Foreskin fibroblast (primary cell): ENCODE measurements at places on chromosomes 2 and 18.

DNA sequence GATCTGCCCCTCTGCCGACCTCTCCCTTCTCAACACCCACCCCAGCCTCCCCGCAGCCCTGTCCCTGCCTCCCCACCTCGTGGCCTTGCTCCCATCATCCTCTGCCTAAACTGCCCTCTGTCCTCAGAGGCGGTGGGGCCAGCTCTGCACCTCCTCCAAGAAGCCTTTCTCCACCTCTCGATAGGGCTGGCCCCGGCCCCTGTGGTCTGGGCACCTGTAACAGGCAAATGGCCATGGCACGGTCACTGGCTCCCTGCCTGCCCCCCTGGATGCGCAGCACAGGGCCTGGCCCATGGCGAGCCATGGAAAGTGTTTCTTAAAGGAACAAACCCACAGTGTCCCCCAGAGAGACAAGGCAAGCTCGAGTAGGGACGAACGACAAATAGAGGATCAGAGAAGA is 42.0 kb downstream of the MYO7B start:
- no peak for DNase-seq

- DNase-seq, result peak; percentile 62
Measured at GRCh38 chr2:149617476-149617875, 29.9 kb upstream of the MMADHC start.

GRCh38 chr2:237429753-237430152 is 15.8 kb upstream of the COL6A3 start:
- DNase-seq, result peak; percentile 31

GRCh38 chr2:125254010-125254409 is 1228.9 kb downstream of the CNTNAP5 start:
- no peak for DNase-seq

GRCh38 chr18:23092121-23092520 is 43.2 kb upstream of the CABLES1 start:
- no peak for DNase-seq

- DNase-seq, result no peak
Measured at GRCh38 chr2:105329197-105329554, 359 bp downstream of the TGFBRAP1 start.

- DNase-seq, result peak; percentile 63
Measured at GRCh38 chr2:100821255-100821910, 1.4 kb downstream of the NPAS2 start.

- DNase-seq, result no peak
Measured at GRCh38 chr2:232142049-232142448, 180.5 kb downstream of the DIS3L2 start.

DNA sequence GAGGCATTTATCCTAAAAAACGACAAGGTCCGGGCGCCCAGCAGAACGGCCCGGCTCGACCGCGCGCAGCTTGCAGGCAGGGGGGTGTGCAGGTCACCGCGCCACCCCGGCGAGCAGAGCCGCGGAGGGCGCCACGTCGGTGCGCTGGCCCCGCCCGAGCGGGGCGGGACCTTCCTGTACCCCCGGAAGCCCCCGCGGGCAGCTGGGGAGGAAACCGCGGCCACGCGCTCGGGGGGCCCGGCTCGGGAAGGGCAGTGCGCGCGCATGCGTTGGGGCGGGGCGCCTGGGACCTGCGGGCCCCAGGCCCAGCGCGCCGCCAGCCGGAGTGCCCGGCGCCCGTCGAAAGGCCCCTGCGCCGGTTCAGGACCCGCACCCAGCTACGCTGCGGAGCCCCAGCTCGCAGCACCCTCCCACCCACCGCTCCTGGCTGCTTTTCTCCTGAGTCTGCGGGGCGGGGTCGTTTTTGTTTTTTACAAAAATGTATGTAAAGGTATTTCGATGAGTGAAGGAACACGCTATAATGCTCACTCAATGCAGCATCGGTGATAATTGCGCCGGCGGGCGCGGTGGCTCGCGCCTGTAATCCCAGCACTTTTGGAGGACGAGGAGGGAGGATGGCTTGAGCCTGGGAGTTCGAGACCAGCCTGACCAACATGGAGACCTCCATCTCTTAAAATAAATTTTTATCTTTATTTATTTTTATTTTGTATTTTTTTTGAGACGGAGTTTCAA is 47.7 kb upstream of the POMC start:
- peak; percentile 86 for DNase-seq

DNA sequence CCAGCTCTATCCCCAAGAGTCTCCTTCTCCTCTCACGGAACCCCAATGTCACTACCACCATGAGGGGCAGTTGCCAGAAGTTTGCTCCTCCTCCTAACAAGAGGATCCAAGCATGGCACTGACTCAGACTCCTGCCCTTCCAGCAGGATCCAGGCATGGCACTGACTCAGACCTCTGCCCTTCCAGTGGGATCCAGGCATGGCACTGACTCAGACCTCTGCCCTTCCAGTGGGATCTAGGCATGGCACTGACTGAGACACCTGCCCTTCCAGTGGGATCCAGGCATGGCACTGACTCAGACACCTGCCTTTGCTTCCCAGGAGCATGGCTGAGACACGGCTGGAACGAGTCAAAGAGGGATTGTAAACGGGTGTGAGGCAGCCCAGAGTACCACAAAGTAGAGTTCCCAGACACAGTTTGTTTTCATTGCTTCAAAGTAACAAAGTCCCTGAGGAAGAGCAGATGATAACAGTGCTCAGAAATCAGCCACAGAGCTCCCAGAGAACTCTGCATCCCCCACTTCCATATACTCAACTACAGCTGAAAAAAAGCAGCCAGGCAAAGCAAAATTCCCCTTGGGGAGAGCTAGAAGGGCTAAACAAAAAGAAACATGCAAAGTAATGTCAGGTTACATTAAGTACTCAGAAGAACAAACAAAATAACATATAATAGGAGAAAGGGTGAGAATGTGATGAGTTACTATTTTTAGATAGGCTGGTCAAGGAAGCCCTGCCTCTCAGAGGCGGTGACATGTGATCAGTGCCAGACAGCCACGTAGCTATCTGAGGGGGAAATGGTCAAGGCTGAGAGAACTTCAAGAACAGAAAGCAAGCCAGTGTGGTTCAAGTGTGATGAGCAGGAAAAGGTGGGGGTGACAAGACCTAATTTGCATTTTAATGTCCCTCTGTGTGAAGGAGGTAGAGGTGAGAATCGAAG is 3.0 kb downstream of the BUB1 start:
- peak; percentile 70 for DNase-seq

DNA sequence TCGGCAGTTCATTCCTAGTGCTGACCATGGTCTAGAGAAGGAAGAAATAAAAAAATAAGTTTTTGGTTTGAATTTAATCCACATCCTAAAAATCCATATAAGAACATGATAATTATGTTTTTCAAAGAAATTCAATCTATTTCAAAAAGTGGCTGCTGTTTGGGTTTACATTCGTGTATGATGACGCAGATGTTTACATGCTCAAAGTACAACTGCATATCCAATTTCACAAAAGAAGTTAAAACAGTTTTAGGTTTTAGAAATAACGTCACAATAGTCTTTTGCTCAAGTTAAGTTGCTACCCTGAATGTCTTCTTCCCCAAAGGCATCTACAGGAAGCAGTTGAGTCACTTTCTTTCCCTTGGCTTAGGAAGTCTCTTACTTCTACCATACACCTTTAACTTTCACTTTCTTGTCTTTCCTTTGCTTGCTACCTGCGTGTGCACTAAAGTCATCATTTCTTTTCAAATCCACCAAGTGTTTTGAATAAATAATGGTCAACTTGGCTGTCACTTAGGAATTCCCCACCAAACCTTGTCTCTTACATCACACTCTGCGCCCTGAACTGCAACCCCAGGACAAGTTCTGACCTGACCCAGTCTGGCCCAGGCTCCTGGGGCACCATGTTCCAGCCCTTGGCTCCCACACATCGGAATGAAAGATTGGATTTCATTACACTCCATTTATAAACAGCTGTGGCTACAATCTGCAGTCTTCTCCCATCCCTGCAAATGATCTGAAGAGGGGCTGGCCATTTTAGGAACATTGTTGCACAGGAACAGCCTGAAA is 28.4 kb downstream of the FAM237A start:
- DNase-seq, result no peak

DNA sequence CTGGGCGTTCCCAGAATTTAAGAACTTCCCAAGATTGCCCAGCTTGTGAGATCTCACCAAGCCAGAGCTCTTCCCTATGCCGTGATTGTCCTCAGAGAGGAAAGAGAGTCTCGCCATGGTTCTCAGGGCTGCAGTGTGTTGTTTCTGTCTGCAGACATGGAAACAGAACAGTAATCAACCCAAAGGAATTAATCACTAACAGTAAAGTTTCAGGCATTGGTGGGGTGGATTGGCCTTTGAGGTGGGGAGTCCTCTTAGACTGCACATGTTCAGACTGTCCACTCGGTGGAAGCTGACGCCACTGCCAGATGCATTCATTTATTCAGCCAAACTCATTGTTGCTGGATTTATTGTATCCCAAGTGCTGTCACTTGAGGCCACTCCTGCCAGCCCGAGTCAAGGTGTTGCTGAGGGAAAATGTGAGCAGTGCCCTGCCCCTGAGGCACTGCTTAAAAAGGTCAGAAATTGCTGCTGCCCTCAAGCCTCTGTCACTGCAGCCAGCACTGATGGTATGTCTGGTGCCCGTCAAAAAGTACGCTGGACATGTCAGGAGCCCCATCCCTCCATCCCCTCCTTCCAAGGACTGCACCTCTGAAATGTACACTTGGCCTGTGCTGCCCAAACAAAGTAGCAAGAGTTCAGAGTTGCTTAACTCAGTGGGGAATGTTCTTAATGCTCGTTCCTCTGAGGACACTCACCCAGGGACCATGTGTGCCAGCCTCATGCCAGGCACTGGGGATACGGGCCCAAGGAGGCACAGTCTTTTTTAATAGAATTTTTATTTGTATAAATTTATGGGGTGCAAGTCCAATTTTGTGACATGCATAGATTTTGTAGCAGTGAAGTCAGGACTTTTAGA is 201.0 kb downstream of the GLI2 start:
- no peak for DNase-seq

- peak; percentile 12 for DNase-seq
Measured at GRCh38 chr18:24976502-24976901, 375.5 kb downstream of the ZNF521 start.

DNA sequence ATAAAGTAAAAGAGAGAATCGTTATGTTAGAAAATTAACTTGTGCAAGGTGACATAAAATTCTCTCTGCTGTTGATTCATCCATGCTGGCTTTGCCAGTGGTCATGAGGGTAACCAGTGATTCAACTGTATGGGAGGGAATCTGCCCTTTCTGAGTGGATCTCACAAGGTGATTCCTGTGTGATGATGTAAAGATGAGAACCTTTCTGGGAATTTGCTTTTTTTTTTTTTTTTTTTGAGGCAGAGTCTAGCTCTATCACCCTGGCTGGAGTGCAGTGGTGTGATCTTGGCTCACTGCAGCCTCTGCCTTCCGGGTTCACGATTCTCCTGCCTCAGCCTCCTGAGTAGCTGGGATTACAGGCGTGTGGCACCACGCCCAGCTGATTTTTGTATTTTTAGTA is 23.3 kb downstream of the RAB31 start:
- DNase-seq, result peak; percentile 91

DNA sequence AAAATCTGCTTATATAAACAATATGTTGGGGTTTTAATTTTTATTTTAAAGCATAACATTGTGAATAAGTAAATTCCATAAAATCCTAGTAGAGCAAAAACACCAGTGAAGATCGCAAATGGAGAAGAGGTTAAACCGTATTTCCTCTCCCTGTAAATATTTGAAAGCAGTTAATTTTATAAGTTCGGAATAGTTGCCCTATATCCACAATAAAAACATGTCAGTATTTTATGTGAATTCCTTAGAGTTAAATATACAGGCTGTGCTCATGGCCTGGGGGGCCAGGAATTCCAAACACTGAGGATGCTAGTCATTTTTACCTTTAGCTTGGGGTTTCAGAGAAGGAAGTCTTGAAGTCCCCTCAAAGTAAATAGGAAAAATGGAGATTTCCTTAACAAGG is 135.0 kb downstream of the FIGN start:
- no peak for DNase-seq

DNA sequence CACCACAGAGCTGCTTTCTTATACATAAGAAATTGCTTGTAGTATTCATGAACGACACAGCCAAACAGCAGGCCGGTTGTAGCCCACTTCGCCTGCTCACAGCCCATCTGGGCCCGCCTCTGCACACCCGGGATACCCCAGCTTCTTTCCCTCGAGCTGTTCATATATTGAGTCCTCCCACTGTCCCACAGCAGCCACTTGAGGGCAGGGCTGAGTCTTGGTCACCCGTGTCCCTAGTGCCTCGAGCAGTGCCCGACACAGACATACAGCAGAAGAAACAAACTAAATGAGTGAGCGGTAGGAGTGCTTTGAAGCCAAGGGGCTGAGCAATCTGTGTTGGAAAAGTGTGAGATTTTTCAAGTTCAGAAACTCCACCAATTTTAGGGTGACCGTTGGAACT is 251.4 kb downstream of the KLHL29 start:
- DNase-seq, result peak; percentile 33

DNA sequence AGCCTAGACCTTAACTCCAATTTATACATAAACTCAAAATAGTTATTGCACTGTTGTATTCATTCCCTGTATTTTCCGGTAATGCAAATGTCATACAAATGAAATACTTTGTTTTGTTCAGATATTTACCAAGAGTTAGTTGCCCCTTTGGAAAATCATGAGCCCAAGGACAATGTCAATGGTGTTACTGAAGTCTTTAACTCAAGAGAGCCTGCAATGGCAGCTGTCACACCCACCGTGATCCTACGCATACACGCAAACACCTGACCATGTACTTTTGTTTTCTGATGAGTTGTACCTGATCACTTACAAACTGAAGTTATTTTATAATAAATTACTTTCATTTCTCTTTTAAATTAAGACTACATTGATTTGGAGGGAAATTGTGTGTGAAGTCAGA is 11.7 kb upstream of the WIPF1 start:
- no peak for DNase-seq

DNA sequence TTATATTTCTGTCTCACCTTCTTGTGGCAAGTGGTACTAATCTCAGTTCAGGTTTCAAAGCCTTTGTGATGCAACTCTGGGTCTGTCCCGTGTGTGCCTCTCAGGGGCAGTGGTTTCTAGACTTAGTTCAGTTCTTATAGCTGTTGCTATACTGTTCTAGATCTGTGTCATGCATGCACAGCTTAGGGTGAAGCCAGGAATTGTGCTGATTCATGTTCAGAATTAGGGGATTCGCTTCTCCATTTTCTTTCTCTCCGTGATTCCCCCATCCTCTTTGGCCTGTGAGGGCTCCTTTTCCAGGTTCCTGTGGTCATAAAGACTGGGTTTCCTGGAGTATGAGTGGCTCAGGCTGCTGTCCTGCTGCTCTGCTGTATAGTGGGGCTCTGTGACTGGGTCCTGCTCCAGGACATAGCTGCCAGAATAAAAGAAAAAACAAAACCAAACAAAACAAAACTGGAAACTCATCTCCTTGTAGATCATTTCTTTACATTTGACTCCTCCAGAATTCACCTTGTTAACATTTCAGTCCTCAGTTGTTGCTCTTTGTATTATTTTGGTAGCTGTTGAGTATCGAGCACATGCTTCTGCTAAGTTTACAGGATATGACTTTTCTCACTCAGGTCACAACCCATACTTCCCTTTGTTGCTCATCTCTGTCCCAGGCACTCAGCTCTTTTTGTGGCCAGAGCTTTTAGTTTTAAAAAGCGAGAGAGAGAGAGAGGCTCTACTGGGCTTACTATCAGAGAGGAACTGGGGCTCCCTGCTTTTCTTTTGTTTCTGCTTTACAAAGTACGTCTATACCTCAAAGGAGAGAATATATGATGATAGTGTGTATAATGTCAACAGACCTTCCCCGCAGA is 34.2 kb downstream of the CERS6 start:
- peak; percentile 42 for DNase-seq

- DNase-seq, result no peak
Measured at GRCh38 chr2:170567429-170567828, 147.7 kb upstream of the SP5 start.
